ENCODE measurements at places on chromosomes 3 and 15. TPM values are rescaled to one million over a fixed set of nuclear protein-coding genes. Genes with fewer than 3 reads are reported as not detected.

DNA sequence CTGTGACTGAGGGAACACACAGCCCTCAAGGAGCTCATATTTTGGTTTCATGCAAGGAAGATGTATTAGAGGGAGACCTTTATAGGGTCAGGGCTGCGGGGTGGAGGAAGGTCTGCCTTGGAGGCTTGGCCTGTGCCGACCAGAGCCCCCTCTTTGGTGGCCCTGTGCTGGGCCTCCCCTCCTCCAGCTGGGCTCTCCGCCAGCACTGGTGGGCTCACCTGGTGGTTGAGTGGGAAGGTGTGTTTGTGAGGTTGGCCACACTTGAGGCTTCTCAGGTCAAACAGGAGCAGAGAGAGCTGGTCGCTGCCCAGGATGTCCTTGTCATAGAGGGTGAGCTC, 2.6 kb downstream of the PLA2G4F start:
- no peak for DNase-seq

- DNase-seq, result no peak
Observed at GRCh38 chr3:17983106-17983505, 240.7 kb upstream of the TBC1D5 start.

GRCh38 chr3:14512281-14512941, 27.7 kb downstream of the GRIP2 start:
- no peak for DNase-seq

The LRRIQ4 gene
- 1.3 TPM for total RNA-seq

DNA sequence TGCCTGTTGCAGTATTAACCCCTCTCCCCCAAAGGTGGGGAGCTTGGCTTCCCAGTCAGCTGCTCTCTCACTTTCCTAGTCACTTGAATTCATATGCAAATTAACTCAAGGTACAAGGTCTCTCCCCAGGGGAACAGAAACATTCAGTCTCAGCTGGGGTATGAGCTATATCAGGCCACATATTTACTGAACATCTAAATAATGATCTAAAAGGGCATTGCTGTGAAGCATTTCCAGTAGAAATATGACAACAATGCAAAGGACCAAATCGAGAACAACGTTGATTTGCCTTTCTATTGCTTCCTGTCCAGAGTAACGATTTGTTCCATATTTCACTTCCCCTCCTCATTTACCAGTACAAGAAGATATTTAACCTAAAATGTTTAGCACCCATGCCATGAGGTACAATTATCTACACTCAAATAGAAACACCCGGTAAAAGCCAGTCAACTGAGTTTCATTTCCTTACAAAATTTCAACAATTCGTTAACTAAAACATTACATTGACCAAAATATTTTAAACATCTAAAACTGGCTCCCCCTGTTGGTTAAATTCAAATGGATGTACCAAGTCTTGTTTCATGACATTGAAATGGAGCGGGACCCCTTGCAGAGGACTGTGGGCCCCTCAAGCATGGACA, 36.5 kb upstream of the KLHL6 start:
- no peak for DNase-seq

GRCh38 chr3:80017369-80017768, 249.6 kb upstream of the ROBO1 start:
- DNase-seq, result no peak

DNA sequence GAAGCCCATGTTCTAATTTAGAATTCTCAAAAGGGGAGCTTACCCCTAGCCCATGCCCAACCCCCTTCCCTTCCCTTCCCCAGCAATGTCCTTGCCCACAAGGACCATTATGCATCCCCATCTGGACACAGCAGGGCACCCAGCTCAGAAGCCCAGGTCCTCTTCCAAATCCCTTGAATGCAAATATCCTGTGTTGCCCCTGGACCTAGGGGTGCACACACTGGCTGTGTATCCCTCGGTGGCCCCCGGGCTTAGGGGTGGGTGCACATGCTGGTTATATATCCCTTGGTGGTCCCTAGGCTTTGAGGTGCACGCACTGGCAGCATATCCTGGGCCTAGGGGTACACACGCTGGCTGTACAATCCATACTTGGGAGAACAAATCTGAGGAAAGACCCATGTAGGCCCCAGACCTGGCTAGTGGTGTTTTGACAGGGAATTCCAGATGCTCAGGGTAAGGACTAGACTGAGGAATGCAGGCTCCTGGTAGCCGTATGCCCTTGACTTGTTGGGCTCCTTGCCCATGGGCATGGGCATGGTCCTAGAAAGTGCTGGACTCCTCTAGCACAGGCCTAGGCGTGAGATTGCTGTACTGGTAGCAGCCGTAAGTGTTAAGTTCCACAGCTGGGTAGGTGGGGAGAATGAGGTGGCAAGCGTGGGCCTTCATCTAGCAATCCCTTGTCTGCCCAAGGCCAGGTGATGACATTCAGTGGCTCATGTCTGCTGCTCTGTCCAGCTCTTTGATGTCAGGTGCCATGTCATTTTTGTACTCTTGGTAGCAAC, 222.4 kb downstream of the OPA1 start:
- no peak for DNase-seq

The IGSF11 gene
- total RNA-seq, result not detected

The DNAJA4 gene
- total RNA-seq, result 0.33 TPM

- no peak for DNase-seq
Observed at GRCh38 chr3:42340466-42340865, 69.9 kb downstream of the LYZL4 start.

The THSD4 gene
- 33.1 TPM for total RNA-seq

The IGDCC3 gene
- total RNA-seq, result 0.22 TPM

DNA sequence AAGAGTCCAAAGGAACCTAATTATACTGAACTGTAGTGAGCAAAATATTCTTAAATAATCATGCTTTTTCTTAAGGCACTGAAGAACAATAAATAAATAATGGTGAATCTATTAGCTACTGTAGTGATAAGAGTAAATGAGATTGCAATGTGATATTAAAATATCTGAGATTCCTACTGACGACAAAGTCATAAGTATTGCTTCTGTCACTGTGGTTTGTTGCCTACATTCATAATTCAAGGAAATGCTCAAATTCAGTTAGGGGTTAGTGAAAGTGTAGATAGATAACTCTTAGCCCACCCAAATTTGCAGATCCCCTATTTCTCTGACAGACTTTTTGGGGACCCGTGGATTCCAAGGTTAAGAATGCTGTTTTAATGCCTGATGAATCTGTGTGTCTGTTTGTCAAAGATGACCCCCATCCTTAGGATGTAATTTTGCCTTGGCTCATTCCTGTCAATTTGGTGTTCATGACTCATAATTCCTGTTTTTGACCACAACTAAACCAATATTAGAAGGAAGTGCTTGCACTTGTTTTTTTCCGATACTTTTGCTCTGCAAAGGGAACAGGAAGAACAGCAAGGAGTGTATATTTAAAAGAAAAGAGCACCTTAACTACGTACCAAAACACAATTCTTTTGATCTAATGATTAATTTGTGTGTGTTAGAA, 86.7 kb downstream of the MAGI1 start:
- peak; percentile 6 for DNase-seq

GRCh38 chr15:26662283-26662682, 110.6 kb downstream of the GABRB3 start:
- DNase-seq, result no peak

GRCh38 chr3:32009101-32009500, 27.6 kb downstream of the ZNF860 start:
- peak; percentile 67 for DNase-seq

DNA sequence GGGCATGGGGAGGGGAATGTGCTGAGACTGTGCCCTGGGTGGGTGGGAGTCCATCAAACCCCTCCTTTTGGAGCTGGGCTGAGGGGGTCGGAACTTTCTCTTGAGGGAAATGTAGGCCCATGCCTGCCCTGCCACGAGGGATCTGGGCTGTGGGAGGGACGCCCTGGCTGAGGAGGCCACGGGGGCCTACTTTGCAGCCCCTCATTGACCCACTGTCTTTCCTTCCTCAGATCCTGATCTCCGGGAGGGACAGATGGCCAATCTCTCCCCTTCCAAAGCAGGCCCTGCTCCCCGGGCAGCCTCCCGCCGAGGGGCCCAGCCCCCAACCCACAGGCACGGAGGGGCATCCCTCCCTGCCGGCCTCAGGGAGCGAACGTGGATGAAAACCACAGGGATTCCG, 25.3 kb downstream of the LOXL1 start:
- no peak for DNase-seq

DNA sequence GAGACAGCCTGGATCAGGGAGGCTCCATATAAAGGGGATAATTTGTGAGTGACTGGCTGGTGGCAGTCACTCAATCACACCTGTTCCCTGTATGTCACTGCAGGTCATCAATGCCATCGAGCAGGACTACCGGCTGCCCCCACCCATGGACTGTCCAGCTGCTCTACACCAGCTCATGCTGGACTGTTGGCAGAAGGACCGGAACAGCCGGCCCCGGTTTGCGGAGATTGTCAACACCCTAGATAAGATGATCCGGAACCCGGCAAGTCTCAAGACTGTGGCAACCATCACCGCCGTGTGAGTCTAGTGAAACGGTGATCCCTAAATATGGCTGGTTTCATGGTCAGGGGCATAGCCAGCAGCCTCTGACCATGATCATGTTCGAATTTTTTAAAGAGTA, 453.2 kb downstream of the EPHB1 start:
- no peak for DNase-seq

The ACTC1 gene
- not detected for total RNA-seq

All from PC-9 (cell line).